ENCODE measurements at places on chromosomes 6 and 20.

DNA sequence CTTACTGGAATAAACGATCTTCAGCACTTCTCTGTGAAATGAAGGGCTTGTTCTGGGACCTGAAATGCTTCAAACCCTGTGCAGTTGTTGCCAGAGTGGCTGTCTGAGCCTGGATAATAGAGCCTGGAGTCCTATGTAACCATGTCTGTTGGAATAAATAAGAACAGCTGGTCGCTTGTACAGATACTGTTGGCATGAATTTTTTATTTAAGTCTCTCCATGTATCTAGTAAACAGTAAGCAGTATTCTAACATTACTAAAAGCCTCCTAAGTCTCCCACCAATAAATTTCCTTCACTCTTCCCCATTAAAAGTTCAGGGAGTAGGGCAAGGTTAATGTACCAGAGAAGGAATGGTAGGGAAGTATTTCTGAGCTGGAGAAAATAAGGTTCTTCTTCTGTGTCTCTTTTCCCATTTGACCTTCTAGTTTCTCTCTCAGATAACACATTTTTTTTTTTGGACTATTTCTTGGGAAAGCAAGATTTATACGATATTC is 227.5 kb downstream of the PRL start:
- DNase-seq: no peak

DNA sequence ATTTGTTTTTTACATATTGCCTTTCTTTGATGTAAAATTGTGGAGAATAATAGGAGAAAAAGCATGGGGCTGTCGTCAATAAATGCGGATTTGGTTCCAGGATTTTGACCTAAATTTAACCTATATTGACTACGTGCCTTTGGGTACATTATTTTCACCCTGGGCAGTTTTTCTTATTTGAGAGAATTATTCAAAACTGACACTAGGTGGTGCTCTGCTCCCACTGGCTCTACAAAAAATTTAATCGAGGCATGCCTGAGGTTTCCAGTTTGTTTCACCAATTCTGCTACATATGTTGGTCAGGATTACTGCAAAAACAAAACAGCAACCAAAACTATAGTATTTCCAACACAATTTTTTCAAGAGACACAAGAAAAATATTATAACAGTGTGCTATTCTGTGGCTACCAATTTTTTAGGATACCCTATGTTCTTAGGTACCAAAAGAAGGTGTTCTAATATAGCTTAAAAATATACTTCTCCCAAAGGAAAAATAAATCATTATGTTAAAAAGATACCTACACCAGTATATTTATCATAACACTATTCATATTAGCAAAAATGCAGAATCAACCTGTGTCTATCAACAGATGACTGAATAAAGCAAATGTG is 48.6 kb upstream of the FABP7 start:
- no peak for DNase-seq

- no peak for DNase-seq
Observed at GRCh38 chr20:34515484-34516246, 557 bp upstream of the DYNLRB1 start.

DNA sequence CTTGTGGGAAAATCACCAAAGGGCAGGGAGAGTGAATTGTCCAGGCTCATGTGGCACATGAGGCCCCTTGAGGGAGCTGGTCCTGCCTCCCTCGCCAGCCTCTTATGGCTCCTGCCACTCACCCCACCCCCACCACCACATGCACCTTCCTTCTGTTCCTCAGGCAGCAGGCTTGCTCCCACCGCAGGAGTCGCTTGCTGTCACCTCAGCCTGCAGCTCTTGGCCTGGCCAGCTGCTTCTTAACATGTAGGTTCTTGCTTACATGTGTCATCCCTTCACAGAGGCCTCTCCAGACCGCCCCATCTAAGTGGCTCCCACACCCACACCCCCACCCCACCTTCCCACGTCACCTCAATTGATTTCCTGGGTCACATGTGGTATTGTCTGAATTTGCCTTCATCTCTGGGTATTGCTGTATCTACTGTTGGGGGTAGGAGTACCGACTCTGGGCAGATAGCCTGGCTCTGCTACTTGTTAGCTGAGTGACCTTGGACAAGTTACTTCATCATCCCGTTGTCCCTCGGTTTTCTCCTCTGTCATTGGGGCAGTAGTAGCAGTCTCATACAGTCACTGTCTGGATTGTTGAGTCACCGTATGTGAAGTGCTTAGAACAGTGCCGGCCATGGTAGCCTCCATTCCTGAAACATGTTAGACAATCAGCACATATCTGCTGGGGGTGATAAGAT is 41.7 kb downstream of the SLC9A8 start:
- no peak for DNase-seq

DNA sequence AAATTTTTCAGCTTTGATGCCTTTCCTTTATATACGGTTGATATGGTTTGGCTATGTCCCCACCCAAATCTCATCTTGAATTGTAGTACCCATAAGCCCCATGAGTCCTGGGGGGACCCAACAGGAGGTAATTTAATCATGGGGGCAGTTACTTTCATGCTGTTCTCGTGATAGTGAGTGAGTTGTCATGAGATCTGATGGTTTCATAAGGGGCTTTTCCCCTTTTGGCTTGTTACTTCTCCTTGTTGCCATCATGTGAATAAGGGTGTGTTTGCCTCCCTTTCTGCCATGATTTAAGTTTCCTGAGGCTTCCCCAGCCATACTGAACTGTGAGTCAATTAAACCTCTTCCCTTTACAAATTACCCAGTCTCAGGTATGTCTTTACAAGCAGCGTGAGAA is 66.8 kb downstream of the ARHGAP18 start:
- no peak for DNase-seq

GRCh38 chr6:40543776-40544175 is 43.4 kb downstream of the LRFN2 start:
- no peak for DNase-seq

DNA sequence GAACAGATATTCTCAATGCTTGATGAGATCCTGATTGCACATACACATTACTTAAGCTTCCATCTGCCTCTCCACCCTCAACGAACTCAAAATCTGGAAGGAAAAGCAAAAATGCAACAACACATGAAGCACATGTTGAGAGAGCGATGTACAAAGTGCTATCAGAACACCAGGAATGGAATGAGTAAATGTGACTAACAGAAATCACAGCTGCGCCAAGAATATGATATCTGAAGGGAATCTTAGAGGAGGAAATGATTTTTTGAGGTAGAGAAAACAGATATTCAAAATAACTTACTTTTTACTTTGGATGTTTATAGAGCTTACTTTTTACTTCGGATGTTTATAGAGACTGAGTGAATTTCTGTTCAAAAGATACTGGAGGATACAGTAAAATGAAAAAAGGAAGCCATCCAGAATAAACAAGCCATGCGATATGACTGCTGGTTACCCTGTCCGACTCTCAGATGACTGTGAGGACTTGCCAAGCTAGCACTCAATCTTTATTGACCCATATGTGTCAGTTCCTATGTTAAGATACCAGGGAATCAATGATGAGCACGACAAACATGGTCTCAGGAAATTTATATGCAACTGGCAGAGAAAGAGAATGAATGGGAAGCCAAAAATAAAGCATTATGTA is 102.0 kb downstream of the SMLR1 start:
- no peak for DNase-seq

Data from thoracic aorta (tissue), 2 donors.